ENCODE measurements at places on chromosomes 2 and 18. TPM values are rescaled to one million over a fixed set of nuclear protein-coding genes. Genes with fewer than 3 reads are reported as not detected.

MGAT4A gene
- 23.1 TPM for total RNA-seq

GRCh38 chr2:105682401-105682800 is 62.3 kb upstream of the NCK2 start:
- no peaks in the 10 kb centered on the region for H3K27me3 ChIP-seq
- no peaks in the 10 kb centered on the region for H3K36me3 ChIP-seq
- no peak overlapping the region for H3K4me3 ChIP-seq
- H3K27ac ChIP-seq: no peak overlapping the region
- no peaks in the 10 kb centered on the region for H3K4me1 ChIP-seq
- DNase-seq: no peak

ACVR1C gene
- not detected for total RNA-seq

DNA sequence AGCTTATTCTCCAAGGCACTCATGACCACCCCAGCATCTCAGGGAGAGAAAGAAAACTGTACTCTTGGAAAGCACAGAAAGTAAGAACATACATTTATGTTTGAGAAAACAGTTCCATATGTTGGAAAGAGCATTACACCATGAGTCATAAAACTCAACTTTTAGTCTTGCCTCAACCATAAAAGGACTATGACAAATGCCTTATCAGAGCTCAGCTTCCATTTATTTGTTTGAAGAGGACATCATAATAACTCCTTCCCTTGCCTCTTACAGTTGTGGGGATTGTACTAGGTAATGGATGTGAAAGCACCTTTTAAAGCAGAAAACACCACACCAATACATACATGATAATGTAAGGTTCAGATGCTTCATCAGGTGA is 370.8 kb downstream of the LNPK start:
- H3K4me3 ChIP-seq: no peak overlapping the region
- no peaks in the 10 kb centered on the region for H3K36me3 ChIP-seq
- H3K27me3 ChIP-seq: peaks cover 3% of the 10 kb centered on the region
- DNase-seq: no peak
- H3K4me1 ChIP-seq: no peaks in the 10 kb centered on the region

- H3K27me3 ChIP-seq: no peaks in the 10 kb centered on the region
- H3K36me3 ChIP-seq: no peaks in the 10 kb centered on the region
- no peak overlapping the region for H3K27ac ChIP-seq
Observed at GRCh38 chr2:30990176-30990575, 148.1 kb downstream of the GALNT14 start.

GRCh38 chr18:11752116-11752911 is 63.2 kb downstream of the GNAL start:
- no peak overlapping the region for H3K27ac ChIP-seq
- no peaks in the 10 kb centered on the region for H3K36me3 ChIP-seq
- peaks cover 6% of the 10 kb centered on the region for H3K27me3 ChIP-seq
- H3K4me1 ChIP-seq: no peaks in the 10 kb centered on the region
- H3K4me3 ChIP-seq: no peak overlapping the region
- no peak for DNase-seq

DNA sequence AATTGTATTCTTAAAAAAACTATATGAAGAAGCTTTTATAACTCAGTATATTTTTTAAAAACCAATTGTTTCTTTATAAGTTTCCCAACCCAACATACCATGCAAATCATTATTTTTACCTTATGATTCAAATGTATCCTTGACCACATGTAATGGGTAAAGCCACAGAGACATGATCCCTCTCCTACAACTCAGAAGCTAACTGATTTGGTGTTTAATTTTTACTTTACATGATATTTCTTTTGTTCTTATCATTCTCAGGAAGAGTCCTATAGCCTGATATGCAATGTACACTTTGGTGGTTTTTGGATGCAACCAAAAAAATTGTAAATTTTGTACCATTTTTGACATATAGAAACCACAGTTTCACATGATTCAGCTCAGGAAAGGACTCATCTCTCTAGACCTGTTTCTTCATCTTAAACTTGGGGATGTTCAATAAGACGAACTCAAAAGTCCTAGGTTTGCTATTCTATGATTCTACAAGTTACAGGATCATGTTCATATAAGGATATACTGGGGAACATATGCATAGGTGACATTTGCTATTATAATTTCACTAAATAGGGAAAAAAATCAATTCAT is 85.2 kb upstream of the RBBP8 start:
- H3K27ac ChIP-seq: no peak overlapping the region
- DNase-seq: no peak

DNA sequence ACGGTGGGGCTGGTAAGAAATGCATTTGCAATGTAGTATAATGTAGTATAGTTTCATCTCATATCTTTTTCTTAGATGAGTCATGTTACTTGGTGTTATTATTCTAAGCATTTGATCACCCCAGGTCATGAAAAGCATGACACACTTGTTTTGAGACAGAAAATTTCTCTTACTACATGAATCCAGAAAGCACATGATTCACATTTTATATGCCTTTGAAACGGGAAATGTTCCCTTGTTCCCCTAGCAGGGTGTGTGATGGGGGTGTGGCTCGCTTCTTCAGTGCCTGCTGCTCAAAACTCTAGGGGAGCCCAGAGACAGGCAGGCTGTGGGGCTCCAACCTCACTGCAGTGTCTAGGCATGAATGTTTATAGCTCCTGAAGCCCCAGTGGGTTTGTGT is 116.0 kb upstream of the RAB27B start:
- no peak overlapping the region for H3K4me3 ChIP-seq
- no peaks in the 10 kb centered on the region for H3K36me3 ChIP-seq
- no peak for DNase-seq
- H3K4me1 ChIP-seq: no peaks in the 10 kb centered on the region
- no peak overlapping the region for H3K27ac ChIP-seq

- DNase-seq: no peak
- no peak overlapping the region for H3K4me3 ChIP-seq
- H3K36me3 ChIP-seq: no peaks in the 10 kb centered on the region
- no peaks in the 10 kb centered on the region for H3K27me3 ChIP-seq
- H3K4me1 ChIP-seq: no peaks in the 10 kb centered on the region
- H3K27ac ChIP-seq: no peak overlapping the region
Observed at GRCh38 chr2:210233487-210233886, 8.2 kb upstream of the ACADL start.

GRCh38 chr18:12699747-12700146 is 2.8 kb downstream of the CEP76 start:
- H3K4me3 ChIP-seq: no peak overlapping the region
- peaks cover 3% of the 10 kb centered on the region for H3K36me3 ChIP-seq
- H3K27me3 ChIP-seq: no peaks in the 10 kb centered on the region
- no peak overlapping the region for H3K27ac ChIP-seq
- DNase-seq: no peak
- peaks cover 15% of the 10 kb centered on the region for H3K4me1 ChIP-seq
